Activated gamma-delta T cell treated with anti-CD3 and anti-CD28 coated beads, Interleukin-2, amount 50 U/mL, for 16 hours (primary cell): ENCODE measurements at places on chromosomes 16 and 17.

- DNase-seq = no peak
These were observed 51.6 kb downstream of the PRKCA start for GRCh38 chr17:66353937-66354401.

GRCh38 chr16:84360748-84361147 is 7.6 kb upstream of the ATP2C2 start:
- no peak for DNase-seq

GRCh38 chr17:71302721-71303549 is 817.9 kb upstream of the SOX9 start:
- no peak for DNase-seq

DNA sequence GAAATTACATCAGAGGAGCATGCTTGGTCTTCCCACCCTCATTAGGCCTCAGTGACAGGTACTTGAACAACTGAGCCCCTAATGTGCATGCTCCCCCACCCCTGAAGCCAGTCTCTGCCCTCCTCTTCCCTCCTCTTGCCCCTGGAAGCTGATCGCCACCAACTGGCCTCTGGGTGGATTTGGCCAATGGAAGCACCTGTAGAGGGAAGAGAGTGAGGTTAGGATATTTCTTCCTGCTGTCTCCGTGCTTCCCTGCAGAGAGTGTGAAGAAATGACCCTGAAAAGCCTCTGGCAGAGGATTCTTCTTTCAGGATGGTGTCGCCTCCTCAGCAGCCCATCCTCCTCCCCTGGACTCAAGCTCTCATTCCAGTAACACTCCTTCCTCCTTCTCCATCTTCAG is 5.9 kb upstream of the CBLN1 start:
- DNase-seq = no peak

GRCh38 chr17:50605429-50605828 is 29.3 kb upstream of the ABCC3 start:
- DNase-seq = no peak

GRCh38 chr16:69465881-69466280 is 41.5 kb downstream of the CYB5B start:
- no peak for DNase-seq

DNA sequence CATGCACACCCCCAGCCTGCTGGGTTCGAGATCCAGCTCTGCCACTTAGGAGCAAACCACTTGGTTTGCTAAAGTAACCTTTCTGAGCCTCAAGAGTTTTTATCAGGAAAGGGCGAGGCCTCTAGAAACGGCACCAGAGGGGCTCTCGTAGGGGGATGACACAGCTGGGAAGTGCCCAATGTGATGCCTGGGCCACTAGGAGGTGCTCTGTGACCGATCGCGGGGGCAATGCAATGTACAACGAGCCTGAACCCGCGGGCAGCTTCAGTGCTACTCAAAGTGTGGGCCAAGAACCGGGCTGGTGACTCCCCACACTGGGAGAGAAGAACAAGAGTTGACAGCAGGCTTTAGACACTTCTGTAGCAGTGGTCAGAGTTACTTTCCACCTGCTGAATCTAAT is 9.4 kb downstream of the C16orf89 start:
- DNase-seq = no peak

DNA sequence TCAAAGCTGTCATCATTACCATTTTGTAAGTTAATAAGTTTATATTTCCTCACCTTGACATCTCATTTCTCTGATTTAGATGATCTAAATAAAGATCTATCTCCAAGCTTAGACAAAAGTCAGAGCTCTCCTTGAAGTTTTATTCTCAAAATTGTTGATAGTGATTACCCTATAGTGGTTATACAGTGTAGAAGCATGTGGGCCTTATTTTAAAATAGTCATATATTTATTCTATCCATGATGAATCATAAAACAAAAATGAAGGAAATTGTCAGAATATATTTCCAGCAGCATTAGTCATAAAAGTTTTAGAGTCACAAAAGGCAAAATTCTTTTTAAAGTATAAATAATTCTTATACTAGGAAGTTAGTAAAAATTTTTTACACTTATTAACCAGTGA is 49.0 kb downstream of the RHOT1 start:
- no peak for DNase-seq

DNA sequence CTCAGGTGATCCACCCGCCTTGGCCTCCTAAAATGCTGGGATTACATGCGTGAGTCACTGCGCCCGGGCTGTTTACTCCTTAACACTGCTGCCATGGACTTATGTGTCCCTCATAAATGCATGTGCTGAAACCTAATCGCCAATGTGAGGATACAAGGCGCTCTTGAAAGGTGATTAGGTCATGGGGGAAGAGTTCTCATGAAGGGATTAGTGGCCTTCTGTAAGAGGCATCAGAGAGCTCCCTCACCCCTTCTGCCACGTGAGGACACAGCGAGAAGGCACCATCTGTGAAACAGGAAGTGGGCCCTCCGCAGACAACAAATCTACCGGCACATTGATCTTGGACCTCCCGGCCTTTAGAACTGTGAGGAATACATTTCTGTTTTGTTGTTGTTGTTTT is 19.1 kb downstream of the ITPRIPL2 start:
- DNase-seq = no peak

DNA sequence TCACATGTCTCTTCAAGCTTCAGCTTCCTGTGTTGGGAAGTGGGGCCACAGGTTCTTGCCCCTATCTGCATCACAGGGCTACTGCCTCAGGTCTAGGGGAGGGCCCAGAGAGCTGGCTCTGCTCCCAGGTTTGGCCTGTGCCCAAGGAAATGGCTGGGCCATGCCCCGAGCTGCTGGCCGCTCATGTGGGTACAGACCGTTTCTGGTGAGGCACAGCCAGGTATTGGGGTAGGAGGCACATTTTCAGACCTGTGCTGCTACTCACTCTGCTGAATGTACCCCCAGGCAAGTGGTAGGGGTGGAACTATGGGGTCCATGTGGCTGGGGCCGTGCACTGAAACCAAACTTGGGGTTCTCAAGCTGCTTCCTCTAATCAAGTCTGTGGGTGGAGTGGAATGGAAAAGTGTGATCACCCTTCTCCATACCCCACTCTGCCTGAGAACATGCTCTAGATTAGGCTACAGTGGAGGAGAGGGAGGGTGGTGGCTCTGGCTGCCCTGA is 4.6 kb downstream of the GAS2L2 start:
- no peak for DNase-seq

DNA sequence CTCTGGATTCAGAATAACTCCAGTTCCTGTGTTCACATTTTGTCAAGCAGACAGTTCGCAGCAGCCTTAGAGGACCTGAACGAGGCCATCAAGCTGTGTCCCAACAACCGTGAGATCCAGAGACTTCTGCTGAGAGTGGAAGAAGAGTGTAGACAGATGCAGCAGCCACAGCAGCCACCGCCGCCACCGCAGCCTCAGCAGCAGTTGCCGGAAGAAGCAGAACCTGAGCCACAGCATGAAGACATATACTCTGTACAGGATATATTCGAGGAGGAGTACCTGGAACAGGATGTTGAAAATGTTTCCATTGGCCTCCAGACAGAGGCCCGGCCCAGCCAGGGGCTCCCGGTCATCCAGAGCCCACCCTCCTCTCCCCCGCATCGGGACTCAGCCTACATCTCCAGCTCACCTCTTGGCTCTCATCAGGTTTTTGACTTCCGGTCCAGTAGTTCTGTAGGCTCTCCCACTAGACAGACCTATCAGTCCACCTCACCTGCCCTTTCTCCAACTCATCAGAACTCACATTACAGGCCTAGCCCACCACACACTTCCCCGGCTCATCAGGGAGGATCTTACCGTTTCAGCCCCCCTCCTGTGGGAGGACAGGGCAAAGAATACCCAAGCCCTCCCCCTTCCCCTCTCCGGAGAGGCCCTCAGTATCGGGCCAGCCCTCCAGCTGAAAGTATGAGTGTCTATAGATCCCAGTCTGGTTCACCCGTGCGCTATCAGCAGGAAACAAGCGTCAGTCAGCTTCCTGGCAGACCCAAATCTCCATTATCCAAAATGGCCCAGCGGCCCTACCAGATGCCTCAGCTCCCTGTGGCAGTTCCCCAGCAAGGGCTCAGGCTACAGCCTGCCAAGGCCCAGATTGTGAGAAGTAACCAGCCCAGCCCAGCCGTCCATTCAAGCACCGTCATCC is 25.9 kb downstream of the CYB561 start:
- DNase-seq = no peak

- no peak for DNase-seq
These were observed 23.9 kb upstream of the HEATR6 start for GRCh38 chr17:60102632-60103096.

DNA sequence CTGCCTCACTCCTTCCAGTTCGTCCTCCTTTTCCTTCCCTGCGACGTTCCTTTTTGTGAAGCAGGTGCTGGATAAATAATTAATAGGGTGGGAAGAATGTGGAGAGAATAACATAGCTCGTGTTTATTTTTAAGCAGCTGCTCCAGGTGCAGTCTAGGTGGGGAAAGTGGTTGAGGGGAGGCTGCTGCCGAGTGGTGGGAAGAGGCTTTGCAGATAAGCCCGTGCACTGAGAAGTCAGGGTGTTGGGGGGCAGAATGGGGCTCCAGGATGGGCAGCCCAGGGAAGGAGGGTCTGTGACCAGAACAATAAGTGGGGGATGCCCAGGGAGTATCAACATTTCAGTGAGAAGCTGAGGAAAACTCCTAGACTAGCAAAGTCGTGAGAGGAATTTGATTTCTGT is 300.5 kb downstream of the CPPED1 start:
- DNase-seq = no peak

- DNase-seq = no peak
These were observed 96.9 kb upstream of the ADAMTS18 start for GRCh38 chr16:77531752-77532151.

DNA sequence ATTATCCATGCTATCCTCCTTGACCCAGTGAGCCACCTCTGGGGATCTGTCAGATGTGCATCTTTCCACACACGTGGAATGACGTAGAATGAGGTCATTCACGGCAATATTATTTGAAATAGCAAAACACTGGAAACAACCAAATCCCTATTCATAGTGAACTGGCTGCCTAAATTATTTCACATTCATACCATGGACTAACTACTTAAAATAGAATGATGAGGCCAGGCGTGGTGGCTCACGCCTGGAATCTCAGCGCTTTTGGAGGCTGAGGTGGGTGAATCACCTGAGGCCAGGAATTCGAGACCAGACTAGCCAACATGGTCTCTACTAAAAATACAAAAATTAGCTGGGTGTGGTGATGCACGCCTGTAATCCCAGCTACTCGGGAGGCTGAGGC is 75.5 kb downstream of the RAP1GAP2 start:
- no peak for DNase-seq

DNA sequence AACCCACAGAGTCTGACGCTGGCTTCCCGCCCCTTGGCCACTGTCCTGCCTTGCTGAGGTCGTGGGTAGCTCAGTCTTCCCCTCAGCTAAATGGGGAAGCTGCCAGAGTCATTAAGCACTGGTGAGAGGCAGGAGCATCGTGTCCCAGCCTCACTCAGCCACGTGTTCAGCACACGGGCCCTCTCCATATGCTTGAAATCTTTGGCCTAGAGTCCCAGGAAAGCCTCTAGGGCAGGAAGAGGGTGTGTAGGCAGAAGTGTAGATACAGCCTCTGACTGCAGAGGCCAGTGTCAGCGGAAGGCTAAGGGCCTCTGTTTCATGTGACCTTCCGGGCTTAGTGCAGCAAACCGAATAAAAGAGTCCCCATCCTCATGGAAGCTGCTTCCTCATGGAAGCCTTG is 4.1 kb downstream of the DHODH start:
- no peak for DNase-seq

DNA sequence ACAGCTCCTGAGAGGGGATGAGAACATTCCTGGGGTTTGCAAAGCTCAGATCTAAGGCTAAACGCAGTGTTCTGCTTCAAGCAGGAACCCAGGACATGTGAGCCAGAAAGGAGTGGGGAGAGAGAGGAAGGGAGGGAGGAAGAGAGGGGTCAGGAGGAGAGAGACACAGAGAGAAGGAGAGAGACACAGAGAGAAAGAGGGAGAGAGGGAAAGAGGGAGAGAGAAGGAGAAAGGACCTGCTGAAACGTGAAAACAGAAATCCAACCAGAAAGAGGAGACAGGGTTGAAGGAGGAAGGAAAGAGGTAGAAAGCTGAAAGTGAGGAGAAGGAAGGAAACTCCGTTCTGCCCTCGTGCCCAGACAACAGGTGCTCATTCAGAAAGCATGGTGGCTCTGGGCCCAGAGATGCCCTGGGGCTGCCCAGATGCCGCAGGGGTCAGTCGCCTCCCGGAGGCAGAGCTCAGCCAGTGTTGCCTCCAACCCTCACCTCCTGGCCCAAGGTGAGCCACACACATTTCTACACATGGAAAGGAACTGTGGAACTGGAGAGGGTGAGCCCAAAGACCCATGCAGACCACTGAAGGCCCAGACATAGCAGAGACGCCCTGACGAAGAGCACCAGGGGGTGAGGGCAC is 49.0 kb upstream of the ENPP7 start:
- DNase-seq = no peak

- no peak for DNase-seq
These were observed 215.3 kb upstream of the KIF2B start for GRCh38 chr17:53607475-53607874.

DNA sequence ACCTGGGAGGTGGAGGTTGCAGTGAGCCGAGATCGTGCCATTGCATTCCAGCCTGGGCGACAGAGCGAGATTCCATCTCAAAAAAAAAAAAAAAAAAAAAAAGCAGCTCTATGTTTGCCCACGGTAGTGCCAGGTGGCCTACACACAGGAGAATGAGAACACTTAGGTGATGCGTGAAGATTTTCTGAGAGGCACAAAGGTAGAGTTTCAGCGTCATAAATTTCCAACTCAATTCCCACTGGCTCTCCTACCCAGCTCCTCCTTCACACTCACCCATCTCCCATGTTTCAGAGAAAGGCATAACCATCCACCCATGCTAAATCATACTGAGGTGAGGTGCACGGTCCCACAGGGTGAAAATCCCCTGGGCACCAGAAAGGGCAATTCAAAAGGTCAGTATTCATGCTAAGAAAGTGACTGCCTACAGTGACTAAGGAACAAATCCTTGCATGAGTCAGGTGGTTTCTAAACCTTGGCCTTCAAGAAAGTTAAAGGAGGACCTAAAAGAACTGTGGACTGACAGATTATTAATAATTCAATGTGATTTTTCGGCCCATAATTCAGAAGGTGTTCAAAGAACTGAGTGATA is 4.8 kb downstream of the DCAKD start:
- DNase-seq = no peak

DNA sequence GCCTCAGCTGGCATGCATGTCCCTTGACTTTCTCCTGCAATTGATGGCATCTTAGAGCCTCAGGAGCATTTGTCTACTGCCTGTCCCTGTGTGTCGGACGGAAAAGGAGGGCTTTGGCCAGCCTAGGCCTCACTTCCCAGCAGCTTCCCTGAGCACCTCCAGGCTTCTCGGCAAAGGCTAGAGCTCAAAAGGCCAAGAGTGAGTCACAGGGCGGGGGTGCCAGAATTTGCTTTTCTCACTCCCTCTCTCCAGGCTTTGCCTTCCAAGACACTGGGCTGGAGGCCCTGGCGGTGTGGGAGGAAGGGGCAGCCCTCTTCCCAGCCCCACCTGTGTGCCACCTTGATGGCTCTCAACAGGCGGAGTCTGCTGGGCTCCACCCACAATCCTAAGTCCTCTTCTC is 107.3 kb upstream of the MAF start:
- no peak for DNase-seq

- no peak for DNase-seq
These were observed 27.9 kb downstream of the SLFN11 start for GRCh38 chr17:35345445-35345925.
